ENCODE measurements at places on chromosomes 12 and 14.

- DNase-seq, result peak; percentile 17
Observed at GRCh38 chr12:53795927-53796326, 44.1 kb upstream of the CISTR start.

- no peak for DNase-seq
Observed at GRCh38 chr12:77388445-77389265, 323.3 kb upstream of the E2F7 start.

DNA sequence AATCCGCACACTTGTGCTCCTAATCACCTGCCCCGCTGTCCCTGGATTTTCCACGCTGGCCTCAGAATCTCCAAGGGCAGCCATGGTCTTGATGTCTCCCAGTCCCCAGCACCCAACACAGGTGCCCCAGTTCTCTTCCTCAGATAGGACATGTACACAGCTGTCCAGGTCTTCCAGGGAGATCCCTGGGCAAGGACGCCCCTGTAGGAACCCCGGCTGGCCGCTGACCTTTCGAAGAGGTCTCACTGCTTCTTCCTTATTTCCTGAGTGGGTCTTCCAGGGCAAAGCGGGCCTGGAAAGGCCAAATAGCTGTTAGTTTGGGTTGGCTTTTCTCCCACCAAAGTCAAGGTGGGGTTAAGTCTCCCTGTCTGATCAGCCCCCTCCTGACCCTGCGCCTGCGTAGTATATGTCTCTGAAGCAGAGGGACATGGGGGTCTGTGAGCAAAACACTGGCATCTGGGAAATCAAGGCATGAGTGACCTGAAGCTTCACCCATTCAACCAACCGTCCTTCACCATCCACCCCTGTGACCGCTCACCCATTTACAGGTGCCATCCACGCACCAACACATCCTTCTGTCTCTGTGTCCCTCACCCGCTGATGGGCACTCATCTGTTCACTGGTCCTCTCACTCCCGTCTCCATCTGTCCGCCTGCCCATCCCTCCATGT is 4.6 kb downstream of the BEGAIN start:
- no peak for DNase-seq

DNA sequence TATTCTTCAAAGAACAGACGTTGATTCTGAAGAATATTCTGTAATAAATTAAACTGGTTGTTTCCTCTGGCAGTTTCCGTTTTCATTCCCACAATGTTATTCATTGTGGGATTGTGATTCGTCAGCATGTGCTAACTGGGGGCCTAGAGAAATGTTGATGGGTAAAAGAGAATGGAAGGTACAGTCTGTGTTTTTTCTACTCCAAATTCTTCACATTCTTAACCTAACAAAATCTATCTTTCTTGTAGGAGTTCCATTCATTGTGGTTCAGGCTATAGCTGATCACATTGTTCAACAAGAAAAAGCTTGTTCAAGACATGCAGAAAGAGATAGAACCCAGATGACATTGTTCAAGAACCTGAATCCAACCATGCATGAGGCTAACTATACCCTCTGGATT is 5.9 kb downstream of the CD163 start:
- DNase-seq, result no peak

GRCh38 chr12:92462049-92462448 is 240.7 kb upstream of the PLEKHG7 start:
- peak; percentile 39 for DNase-seq

- no peak for DNase-seq
Observed at GRCh38 chr12:68481181-68481941, 129.3 kb upstream of the RAP1B start.

- peak; percentile 55 for DNase-seq
Observed at GRCh38 chr14:69980457-69981425, 101.5 kb downstream of the SMOC1 start.

- DNase-seq, result no peak
Observed at GRCh38 chr14:75153295-75153694, 23.1 kb downstream of the TMED10 start.

- DNase-seq, result no peak
Observed at GRCh38 chr12:87290505-87290904, 738.7 kb downstream of the C12orf50 start.

DNA sequence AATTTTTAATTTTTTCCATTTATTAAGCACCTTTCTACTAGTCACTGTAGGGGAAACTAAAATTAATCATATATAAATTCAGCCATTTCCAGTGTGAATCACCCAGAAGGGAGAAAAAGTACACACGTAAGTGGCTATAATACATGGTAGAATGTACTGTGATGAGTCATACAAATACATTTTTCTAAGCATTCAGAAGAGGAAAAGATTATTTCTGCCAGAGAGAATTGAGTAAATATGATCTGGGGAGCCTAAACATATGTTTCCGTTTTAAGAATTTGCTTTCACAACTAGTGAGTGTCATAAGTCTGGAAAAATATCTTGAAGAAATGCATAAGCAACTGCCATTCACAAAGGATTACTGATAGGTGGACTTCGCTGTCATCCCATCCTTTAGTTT is 102.8 kb downstream of the TGFB3 start:
- no peak for DNase-seq

DNA sequence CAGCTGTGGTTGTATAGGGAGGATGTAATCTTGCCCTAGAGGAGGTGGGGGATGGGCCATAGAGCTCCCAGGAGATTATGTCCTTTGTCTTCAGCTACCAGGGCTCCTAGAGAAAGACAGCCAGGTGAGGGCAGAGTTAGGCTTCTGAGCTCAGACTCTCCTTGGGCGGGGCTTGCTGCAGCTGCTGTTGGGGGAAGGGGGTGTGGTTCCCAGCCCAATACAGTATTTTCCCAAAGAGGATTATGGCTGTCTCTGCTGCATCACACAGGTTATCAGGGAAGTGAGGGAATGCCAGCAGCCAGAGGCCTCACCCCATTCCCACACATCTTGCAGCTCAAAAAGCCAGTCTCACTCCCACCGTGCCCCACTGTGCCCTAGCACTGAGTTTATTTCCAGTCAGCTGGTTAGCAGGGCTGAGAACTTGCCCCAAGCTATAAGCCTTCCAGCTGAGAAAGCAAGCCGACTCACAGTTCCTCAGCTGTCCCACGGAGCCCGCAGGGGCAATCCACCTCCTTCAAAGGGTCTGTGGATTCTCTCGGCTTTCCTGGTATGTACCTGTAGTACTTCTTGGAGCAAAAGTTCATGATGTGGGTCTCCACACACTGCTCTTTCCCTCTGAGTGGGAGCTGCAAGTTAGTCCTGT is 217.3 kb upstream of the CPNE8 start:
- DNase-seq, result no peak

GRCh38 chr12:122975790-122976647 is 975 bp downstream of the OGFOD2 start:
- DNase-seq, result no peak

DNA sequence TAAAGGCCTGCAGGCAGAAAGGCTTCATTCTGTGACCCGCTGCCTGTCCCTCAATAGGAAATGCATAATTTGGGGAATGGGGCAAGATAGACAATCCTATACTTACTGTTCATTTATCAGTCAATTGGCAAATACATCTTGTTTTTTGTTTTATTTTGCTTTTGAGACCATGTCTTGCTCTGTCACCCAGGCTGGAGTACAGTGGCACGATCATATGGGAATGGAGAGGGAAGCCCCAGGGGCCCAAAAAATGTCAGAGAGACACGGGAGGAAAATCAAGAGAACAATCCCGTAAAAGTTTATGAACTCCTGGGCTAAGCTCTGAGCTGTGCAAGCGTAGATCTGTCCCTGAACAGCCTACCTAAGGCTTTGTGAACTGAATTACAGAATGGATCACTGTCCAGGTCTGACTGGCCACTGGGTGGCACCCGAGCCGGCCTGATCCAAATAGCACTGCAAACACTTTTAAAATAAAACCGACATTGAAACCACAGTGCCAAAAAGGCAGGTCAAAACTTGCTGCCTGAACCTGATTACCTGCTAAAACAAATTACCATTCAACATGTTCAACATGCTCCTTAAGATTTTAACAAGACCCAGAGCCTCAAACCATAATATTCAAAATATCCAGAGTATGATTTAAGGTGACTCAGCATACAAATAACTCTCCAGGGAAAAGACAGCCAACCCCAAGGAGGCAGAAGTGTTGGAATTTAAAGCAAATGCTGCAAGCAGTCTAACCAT is 11.8 kb downstream of the COPS7A start:
- peak; percentile 63 for DNase-seq

- DNase-seq, result no peak
Observed at GRCh38 chr12:5272018-5272785, 159.7 kb upstream of the NTF3 start.

DNA sequence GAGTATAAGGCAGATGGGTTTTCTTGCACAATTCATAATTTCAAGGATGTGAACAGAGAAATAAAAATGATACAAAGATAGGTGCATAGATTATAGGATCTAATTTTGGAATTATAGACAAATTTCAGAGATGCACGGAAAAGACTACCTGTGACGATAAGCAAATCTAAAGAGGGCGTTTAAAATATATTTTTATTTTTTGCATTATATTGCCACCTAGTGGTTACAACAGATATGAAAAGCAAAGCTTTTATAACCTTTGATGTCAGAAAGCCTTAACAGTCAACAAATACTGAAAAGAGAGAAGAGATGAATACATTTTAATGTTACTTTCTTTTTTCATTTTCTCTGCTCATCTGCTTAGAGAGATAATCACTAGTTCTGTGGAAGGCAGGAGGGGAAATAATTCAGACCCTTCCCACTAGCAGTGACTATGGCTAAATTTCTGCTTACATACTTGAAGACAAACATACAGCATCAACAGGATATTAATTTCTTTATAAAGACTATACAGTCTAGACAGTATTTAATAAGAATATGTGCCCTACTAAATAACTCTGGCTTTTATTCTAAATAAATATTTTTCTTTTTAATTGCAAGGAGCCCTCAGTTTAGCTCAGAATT is 46.3 kb downstream of the NTS start:
- DNase-seq, result peak; percentile 6

GRCh38 chr14:54577977-54578376 is 11.0 kb downstream of the SAMD4A start:
- no peak for DNase-seq

DNA sequence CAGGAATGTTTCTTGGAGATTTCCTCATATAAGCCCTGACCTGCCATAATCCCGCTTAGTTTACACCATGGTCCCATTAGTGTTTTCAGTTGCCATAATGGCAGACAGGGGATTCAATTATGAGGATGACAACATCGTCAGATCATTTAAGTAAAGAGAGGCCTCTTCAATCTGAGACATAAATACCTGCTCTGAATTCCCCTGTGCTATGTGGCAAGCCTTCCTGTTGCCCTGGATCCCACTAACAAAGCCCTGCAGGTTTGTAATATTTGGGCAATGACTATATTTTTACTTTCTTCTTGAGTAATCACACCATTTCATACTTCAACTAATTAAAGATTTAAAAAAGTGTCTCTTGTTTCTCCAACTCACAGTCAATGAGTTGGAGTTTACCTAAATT is 108.9 kb downstream of the TRAFD1 start:
- no peak for DNase-seq

DNA sequence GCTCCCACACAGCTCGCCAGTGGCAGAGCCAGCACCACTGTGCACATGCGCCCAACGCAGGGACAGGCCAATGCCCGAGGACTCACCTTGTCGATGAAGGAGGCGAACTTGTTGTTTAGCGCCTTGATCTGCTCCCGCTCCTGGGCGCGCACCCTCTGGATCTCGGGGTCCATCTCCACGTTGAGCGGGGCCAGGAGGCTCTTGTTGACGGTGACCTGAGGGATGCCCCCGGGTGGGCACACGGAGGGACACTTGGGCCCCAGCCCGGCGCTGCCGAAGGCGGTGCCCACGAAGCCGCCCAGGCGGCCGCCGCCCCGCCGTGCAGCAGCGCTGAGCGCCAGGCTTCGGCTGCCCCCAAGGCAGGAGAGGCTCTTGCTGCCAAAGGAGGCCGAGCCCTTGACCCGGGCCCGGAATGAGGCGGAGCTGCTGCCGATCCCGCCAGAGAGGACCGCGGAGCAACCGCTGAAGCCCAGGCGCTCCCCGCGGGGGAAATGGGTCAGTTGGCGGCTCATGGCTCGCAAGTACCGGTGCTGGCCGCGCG is at the start of gene KRT72:
Gene KRT72 (minus strand): TSS at position 523 of the 541 bp plus-strand sequence. CDS start 11 bp downstream, at position 512.
- no peak for DNase-seq

- DNase-seq, result no peak
Observed at GRCh38 chr12:68291396-68292036, 38.1 kb upstream of the IL22 start.

GRCh38 chr14:50697659-50698290 is 29.7 kb upstream of the SAV1 start:
- DNase-seq, result no peak

- no peak for DNase-seq
Observed at GRCh38 chr12:121113057-121113456, 19.6 kb upstream of the P2RX7 start.

GRCh38 chr12:57111031-57111734 is at the start of gene STAT6:
STAT6 (minus strand) TSS chr12:57111362; CDS start chr12:57108278, 3,084 bp downstream.
- DNase-seq, result peak; percentile 47

GRCh38 chr12:130920723-130921381 is 32.9 kb upstream of the ADGRD1 start:
- no peak for DNase-seq

GRCh38 chr14:89607453-89607852 is 190.4 kb upstream of the FOXN3 start:
- no peak for DNase-seq

- DNase-seq, result peak; percentile 69
Observed at GRCh38 chr12:69415471-69416275, 54.5 kb upstream of the FRS2 start.

DNA sequence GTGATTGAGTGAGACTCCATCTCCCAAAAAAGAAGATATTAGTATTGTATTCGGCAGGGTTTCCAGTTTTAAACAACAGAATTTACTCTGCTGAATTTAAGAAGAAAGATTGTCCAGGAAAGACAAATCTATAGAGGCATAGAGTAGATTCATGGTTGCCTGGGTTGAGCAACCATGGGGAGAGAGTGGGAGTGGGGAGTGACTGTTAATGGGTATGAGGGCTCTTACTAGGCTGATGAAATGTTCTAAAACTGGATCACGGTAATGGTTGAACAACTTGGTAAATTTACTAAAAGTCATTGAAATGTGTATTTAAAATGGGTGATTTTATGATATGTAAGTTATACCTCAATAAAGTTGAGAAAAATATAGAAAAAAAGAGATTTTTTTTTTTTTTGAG is 13.9 kb upstream of the C12orf76 start:
- no peak for DNase-seq

DNA sequence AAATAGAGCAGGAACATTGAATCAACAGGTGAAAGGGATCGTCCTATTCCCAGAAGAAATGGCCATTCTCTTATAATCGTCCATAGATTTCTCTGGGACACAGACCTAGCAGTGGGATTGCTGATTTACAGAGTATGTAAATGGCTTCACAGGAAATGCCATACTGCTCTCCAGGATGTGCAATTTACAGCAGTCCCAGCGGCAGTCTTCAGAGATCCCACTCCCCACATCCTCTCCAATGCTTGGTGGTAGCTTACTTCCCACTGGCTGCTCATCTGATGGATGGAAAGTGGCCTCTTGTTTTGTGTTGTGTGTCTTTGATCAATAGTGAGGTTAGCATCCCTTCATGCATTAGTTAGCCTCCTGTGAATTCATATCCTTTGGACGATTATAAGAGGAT is 58.1 kb upstream of the PRMT8 start:
- no peak for DNase-seq

- DNase-seq, result no peak
Observed at GRCh38 chr14:96092936-96093335, 53.8 kb downstream of the C14orf132 start.

GRCh38 chr14:61876362-61877034 is 114.3 kb downstream of the SNAPC1 start:
- no peak for DNase-seq

All from midbrain (tissue), 1 donor.